ENCODE measurements at places on chromosomes 6 and 20.

DNA sequence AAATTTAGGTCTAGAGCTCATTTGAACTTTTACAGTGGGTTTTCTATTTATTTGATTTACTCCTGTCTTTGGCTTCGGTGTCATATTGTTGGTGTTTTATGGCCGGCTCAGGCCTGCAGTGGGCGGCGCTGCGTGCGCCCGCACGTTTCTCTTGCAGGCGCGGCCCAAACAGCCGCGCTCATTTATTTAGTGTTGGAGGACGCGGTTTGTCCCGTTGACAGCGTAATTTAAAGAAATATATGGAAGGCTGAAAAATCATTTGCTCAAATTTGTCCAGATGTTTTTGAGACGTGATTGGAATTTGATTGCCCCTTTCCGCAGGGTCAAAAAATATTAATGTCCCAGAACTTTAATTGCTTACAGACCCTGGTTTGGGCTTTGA is 22.1 kb downstream of the TFAP2B start:
- DNase-seq: no peak

DNA sequence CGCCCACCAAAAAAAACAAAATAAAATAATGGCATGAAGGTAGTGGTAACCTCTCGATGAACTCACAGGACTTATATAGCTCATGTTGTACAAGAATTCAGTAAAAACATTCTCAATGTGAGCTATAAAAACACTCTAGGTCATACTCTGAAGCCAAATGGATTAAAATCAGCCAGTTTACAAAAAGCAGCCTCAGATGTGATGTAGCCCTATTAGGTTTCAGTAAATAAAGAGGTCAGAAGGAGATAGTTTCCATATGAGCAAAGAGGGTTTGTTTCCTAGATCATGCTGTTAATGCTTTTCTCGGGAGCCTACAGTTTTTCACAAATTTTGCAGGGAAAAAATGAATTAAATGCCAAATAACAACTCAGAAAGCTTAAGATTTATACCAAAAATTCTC is 319.5 kb upstream of the HSF2 start:
- DNase-seq: no peak

DNA sequence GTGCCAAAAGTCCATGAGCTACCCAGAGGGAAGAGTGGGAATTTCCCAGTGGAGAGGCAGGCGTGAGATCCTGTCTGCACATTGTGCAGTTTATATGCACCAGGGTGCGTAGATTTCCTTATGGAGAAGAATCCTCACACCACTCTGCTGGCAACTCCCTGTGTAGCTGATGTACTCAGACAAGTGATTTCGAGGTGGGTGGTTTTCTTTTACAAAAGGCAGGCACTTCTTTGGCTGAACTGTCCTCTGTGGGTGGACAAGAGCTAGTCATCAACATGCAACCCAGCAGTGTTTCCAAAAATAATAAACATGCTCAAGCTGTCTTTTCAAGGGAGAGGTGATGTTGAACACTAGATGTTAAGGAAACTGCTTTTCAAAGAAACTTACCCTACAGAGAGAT is 121.7 kb upstream of the NXT1 start:
- no peak for DNase-seq

- peak; percentile 1 for DNase-seq
These were observed 15.0 kb downstream of the CALHM6 start for GRCh38 chr6:116476002-116476678.

GRCh38 chr6:167581637-167582036 is 245.1 kb upstream of the AFDN start:
- DNase-seq: no peak

- DNase-seq: no peak
These were observed at the start of gene GPR6 for GRCh38 chr6:109978174-109979032. GPR6 (plus strand) TSS chr6:109978311; CDS start chr6:109979113, 802 bp downstream.

GRCh38 chr20:19453410-19453809 is 241.0 kb downstream of the SLC24A3 start:
- DNase-seq: no peak

- DNase-seq: no peak
These were observed 327.0 kb downstream of the NRN1 start for GRCh38 chr6:5679691-5680090.

- DNase-seq: no peak
These were observed 5.2 kb downstream of the HAO1 start for GRCh38 chr20:7935027-7935551.

GRCh38 chr20:10040070-10040975 is 5.5 kb downstream of the ANKEF1 start:
- DNase-seq: no peak

GRCh38 chr6:17714177-17714576 is 7.5 kb upstream of the NUP153 start:
- no peak for DNase-seq

- no peak for DNase-seq
These were observed 211.2 kb downstream of the CDC5L start for GRCh38 chr6:44598679-44599078.

- DNase-seq: no peak
These were observed 120.1 kb upstream of the PHACTR3 start for GRCh38 chr20:59484228-59484627.

GRCh38 chr20:50335105-50335504 is 144.5 kb downstream of the CEBPB start:
- DNase-seq: no peak

GRCh38 chr20:9467995-9468394 is 46.4 kb upstream of the LAMP5 start:
- no peak for DNase-seq

DNA sequence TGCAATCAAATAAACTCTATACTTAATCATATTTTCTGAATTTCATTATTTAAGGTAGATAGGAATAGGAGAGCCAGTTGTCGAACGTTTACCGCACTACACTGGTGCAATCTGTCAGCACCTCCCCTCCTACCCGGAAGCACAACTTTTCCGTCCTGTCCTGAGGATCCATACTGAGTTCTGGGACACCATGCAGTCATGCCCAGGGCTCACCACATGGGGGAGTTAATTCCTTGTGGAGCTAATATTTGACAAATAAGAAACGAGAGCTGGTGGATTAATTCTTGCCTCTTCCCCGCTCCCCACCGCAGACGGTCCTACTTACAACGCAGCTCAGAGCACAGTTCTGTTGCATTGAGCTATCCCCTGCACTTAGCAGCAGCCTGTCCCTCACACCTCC is 107.7 kb upstream of the RALGAPA2 start:
- no peak for DNase-seq

GRCh38 chr6:166435574-166435973 is 52.8 kb upstream of the MPC1 start:
- DNase-seq: no peak

DNA sequence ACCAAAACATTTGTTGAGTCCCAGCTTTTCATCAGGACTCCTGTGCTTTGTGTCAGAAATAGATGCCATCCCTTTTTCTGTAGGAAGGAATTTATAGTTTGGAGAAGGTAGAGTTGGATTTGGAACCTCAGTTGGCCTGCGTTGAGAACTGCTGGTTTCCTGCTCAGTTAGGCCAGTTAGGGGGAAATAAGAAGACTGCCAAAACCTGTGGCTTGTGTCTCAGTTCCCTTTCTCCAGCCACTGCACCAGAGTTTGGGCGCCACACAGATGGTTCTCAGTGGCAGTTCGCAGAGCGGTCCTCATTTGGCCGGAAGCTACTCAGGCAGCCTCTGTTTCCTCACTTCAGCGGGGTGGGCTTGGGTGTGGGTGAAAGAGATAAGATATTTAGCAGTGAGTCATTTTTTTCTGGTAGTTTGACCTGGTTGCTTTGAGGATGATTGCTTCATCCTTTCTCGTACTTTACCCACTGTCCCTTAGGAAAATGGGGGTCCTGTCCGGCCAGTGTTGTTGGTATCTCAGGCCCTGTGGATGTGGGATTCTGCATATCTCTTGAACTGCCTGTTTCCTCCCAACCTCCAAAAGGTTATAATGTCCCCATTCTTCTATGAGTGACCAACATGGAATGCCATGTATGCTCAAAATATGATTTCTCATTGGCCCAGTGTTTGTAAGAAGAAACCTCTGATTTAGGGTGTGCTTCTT is 53.7 kb downstream of the JARID2 start:
- DNase-seq: peak; percentile 37

DNA sequence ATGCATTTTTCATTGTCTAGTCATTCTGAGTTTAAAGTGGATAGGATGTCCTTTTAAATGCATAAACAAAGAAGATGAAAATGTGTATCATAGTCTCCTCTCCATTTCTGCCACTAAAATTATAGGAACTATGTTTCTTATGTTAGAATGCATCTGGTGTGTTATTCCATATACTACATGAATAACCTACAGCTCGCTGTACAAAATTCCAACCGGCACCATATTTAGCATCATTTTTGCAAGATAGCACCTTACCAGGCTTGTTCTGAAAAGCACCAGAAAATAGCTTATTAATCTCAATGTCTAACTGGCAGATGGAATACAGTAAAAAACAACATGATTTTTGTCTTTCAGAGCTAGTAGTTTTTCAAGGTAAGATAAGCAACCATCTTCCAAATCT is 241.5 kb downstream of the SLC35F1 start:
- no peak for DNase-seq

DNA sequence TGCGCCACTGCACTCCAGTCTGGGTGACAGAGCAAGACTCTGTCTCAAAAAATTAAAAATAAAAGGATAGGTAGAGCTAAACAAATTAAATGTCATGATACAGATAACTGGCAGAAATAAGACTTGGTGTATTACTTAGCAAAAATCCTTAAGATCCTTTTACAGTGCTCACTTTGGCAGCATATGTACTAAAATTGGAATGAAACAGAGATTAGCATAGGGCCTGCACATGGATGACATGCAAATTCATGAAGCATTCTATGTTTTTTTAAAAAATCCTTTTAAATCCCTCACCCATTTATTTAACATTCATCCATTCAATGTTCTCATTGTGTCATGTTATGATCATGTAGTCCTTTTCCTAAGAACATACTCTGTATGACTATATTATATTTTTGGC is 528.8 kb downstream of the CD83 start:
- no peak for DNase-seq

All from stimulated activated CD8-positive, alpha-beta memory T cell treated with anti-CD3 and anti-CD28 coated beads, Interleukin-4, amount 100 ng/mL, for 1 hour (primary cell).